ENCODE measurements at places on chromosomes 3 and 15.

DNA sequence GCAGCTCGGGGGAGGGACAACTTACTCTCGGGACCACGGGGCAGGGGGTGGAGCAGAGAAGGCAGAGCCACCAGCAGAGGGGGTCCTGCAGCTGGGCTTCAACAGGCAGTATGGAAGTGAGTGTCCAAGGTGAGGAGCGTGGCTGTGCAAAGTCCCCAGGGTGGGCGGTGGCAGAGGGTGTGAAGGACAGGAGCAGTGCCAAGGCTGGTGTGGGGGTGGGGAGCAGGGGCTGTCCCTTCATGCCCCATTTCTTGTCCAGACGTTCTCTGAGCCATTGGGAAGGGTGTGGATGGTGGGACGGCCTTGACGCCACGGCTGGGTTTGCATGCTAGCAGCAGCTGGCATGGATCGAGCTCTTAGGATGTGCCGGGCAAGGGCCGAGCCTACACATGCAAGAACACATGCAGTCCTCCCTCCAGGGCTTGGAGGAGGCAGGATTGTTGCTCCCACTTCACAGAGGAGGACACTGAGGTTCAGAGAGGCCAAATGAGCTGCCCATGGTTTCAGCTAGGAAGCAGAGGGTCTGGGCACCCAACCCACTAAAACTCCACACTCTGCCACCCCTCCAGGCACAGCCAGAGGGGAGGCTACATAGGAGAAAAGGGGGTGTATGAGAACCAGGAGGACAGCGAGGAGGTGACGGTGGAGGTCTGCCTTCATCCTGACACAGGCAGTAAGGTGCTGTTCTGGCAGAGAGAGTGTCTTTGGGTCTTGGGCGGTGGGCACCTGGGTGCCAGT lies 93.6 kb downstream of the TBC1D2B start:
- peak; percentile 62 for DNase-seq

DNA sequence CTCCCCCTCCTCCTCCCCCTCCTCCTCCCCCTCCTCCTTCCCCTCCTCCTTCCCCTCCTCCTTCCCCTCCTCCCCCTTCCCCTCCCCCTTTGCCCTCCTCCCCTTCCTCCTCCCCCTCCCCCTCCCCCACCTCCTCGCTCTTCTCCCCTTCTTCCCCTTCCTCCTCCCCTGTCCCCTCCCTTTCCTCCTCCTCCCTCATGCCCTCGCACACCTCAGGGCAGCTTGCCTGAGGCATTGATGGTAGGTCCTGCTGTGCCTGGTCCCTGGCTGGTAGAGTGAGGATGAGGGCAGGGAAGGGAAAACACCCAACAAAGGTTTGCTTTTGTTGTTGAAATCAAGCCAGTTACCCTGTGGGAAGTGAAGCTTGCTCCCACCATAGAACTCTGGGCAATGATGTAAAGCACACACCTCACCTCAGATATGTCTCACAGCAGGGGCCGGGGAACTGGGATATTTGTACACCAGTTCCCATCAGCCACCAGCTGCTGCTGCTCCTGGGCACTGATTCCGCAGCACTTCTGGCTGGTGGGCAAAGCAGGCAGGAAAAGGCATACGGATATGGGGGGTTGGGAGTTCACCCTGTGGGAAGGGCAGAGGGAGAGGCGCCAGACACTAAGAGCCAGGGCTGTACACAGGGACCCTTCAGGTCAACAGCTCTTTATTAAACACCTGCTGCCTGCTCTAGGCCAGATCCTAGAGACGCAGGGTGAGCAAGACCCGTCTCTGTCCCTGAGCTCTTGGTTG lies 13.8 kb downstream of the ISG20 start:
- DNase-seq: no peak

DNA sequence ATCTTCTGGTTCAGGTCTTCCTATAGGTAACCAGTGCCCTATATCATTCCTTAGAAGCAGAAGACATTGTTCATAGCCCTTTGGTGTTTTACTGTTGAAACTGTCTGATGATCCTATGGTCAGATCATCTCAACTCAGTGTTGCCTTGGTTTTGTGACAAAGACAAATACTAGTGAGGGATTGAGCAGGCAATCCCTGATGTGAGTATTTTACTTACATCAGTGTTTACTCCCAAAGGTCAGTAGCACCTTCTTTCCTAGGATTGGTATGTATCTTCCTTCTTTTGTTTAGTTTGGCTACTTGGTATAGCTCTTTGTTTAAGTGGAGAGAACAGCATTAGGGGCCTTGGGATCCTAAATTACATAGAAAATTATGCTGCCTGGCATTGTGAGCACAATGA lies 41.1 kb downstream of the BBS4 start:
- DNase-seq: no peak

GRCh38 chr3:2372306-2372705 lies 273.6 kb downstream of the CNTN4 start:
- no peak for DNase-seq

DNA sequence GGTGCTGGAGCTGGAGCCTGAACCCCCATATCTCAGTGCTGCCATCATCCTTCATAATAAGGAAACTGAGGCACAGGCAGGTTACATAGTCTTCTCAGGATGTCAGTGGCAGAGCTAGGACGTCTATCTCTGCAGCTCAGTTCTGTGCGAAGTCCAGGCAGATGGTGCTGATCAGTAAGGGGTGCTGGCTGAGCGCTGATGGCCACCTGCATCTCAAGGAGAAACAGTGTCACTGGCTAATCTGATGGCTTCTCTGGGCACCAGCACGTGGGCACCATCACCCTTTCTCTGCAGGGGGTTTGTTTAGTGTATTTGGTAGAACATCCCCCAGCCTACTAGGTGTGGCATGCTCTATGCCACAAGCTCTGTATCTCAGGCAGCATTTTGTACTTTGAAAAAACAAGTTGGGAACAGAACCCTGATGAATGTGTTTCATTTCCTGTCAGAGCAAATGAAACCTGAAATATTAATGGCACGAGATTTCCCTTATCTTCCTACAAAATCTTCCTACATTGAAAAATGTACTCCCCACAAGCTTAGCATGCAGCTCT lies 35.1 kb downstream of the APBA2 start:
- DNase-seq: peak; percentile 54

GRCh38 chr15:71066983-71067382 lies 48.3 kb upstream of the THSD4 start:
- no peak for DNase-seq

GRCh38 chr15:85500729-85501128 lies 120.3 kb downstream of the AKAP13 start:
- no peak for DNase-seq

All from activated effector memory CD4-positive, alpha-beta T cell treated with anti-CD3 and anti-CD28 coated beads, Interleukin-2, amount 50 U/mL, for 16 hours (primary cell).